ENCODE measurements at places on chromosomes 5 and 9. TPM values are rescaled to one million over a fixed set of nuclear protein-coding genes. Genes with fewer than 3 reads are reported as not detected.

DNA sequence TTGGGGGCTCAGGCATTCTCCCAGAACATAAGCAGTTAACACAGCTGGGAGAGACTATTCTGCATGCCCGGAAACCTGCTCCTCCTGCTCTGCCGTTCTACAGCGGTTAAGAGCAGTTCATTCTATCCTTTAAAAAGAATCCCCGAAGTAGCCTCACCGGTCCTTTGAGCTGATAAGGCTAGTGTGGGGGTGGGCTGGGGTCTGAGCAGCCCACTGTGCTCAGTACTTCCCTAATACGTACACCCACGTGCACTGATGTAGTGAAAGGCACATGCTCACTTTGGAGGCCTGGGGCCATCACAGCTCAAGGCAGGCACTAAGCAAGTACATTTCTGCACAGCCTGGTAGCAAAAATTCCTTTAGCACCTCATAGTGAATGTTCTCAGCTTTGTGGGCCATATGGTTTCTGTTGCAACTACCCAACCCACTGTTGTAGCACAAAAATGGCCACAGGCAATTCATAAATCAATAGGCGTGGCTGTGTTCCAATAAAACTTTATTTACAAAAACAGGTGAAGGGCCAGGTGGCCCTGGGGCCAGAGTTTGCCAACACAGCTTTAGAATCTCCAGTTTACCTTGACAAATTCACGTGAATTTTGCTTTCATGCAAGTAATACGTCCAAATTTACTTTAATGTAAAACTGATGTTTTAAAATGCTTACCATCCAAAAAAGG lies 136.4 kb downstream of the ZNF354C start:
- DNase-seq: no peak

GCNT1 gene
- 4.3 TPM for total RNA-seq

SLC45A2 gene
- 0.15 TPM for total RNA-seq

ADRB2 gene
- total RNA-seq: 3.3 TPM

DNA sequence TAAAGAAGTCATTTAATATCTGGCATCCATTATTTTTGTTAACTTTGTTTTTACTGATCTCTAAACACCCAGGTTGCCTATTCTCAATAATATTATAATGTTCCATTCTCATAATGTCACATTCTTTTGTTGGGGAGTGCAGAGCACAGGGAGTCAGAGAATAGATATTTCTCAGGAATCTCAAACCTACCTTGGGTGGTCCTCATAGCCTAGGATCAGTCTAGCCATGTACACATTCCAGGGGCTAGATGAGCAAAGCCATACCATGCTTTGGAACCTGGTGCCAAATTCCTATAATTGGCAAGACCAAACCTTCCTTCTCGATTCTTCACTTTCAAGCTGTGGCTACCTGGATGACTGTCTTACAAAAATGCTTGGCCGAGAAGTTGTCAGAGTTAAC lies 1124.7 kb upstream of the WWC1 start:
- DNase-seq: no peak
